ENCODE measurements at places on chromosomes 3 and 15. TPM values are rescaled to one million over a fixed set of nuclear protein-coding genes. Genes with fewer than 3 reads are reported as not detected.

GOLGA6L24 gene
- not detected for polyA plus RNA-seq

CASR gene
- 0.03 TPM for polyA plus RNA-seq

USP50 gene
- 6.3 TPM for polyA plus RNA-seq

EPHB3 gene
- 0.54 TPM for polyA plus RNA-seq

GREM1 gene
- 0.27 TPM for polyA plus RNA-seq

ZNF620 gene
- polyA plus RNA-seq: 14.1 TPM
